Activated naive CD8-positive, alpha-beta T cell treated with anti-CD3 and anti-CD28 coated beads for 36 hours (primary cell): ENCODE measurements at places on chromosomes 6 and 20.

DNA sequence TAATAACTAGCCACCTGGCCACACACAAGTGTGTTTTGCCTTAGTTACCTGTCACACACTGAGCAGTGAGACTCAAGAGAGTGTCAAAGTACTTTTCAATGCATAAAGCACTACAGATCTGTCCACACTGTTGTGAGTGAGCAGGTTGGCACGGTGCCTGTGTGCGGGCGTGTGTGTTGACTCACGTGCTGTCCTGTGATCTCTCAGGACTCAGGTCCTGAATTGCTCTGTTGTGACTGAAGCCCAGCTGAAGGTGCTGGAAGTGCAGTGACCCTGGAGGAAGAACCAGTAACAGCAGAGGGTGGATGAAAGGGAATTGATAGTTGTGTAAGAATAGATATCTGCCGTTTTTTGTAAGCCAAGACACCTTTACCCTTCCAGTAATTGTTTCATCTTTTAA, 18.3 kb downstream of the SLC16A10 start:
- no peak overlapping the region for H3K27ac ChIP-seq
- peaks cover 37% of the 10 kb centered on the region for H3K36me3 ChIP-seq
- no peaks in the 10 kb centered on the region for H3K27me3 ChIP-seq
- H3K4me1 ChIP-seq, result peaks cover 16% of the 10 kb centered on the region

GRCh38 chr20:4151991-4152695, 136.8 kb upstream of the RNF24 start:
- peaks cover 9% of the 10 kb centered on the region for H3K4me1 ChIP-seq
- DNase-seq, result no peak
- H3K27ac ChIP-seq, result no peak overlapping the region
- no peak overlapping the region for H3K4me3 ChIP-seq
- H3K27me3 ChIP-seq, result peaks cover 51% of the 10 kb centered on the region

- H3K36me3 ChIP-seq, result no peaks in the 10 kb centered on the region
- no peak overlapping the region for H3K4me3 ChIP-seq
- no peaks in the 10 kb centered on the region for H3K4me1 ChIP-seq
- DNase-seq, result no peak
Observed at GRCh38 chr20:10919396-10920140, 245.8 kb upstream of the JAG1 start.

DNA sequence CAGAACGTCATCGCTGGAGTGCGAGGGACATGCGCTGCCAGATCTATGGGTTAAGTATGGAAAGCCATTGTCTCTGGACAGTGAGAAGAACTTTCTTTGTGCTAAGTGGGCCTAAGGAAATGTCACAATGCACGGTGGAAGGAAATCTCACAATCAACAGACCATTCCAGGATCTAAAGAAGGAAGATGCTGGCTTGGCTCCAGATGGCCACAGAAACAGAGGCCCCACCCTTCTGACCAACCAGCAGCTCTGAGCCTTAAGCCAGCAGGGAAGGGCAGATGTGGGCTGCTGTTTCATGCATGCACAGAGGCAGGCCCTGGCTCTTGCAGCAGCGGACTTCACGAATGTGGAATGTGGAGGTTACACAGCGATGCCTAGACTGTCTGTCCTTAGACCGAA, 156.3 kb downstream of the SOBP start:
- no peak overlapping the region for H3K27ac ChIP-seq
- H3K4me3 ChIP-seq, result no peak overlapping the region
- H3K36me3 ChIP-seq, result no peaks in the 10 kb centered on the region
- peaks cover 2% of the 10 kb centered on the region for H3K4me1 ChIP-seq

DNA sequence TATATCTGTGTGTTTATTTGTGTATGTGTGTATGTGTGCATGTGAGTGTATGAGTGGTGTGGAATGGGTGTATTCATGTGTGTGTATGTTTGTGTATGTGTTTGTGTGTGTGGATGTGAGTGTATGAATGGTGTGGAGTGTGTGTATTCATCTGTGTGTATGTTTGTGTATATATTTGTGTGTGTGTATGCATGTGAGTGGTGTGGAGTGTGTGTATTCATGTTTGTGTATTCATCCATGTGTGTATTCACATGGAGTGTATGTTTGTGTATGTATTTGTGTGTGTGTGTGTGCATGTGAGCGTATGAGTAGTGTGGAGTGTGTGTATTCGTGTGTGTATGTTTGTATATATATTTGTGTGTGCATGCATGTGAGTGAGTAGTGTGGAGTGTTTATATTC, 66.6 kb downstream of the PPP1R14C start:
- no peak overlapping the region for H3K4me3 ChIP-seq
- H3K4me1 ChIP-seq, result peaks cover 3% of the 10 kb centered on the region
- DNase-seq, result no peak
- peaks cover 4% of the 10 kb centered on the region for H3K27me3 ChIP-seq
- H3K36me3 ChIP-seq, result no peaks in the 10 kb centered on the region

GRCh38 chr6:40778196-40778595, 191.0 kb upstream of the LRFN2 start:
- no peak for DNase-seq
- no peaks in the 10 kb centered on the region for H3K27me3 ChIP-seq
- no peak overlapping the region for H3K27ac ChIP-seq
- no peak overlapping the region for H3K4me3 ChIP-seq
